ENCODE measurements at places on chromosomes 2 and 18.

- DNase-seq: no peak
These were observed 68.9 kb upstream of the STPG4 start for GRCh38 chr2:47223980-47224379.

DNA sequence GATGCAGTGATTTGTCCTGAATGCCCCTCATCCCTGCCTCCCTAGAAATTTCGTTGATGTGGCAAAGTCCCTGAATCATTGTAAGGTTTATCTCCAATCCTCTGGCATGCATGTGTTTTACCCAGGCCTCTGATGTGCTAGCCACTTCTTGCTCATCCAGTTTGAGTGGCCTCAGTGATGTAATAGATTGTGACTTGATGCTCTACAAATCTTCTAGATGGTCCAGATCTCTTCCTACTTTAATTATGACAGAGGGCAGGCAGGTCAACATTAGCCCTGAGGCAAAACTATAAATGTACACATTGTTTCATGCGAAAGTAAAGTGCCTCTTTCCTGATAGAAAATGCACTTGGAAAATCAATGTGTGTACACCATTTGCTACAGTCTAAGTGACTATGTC is 54.5 kb downstream of the LONRF2 start:
- no peak for DNase-seq

GRCh38 chr2:196233021-196233804 is 61.8 kb upstream of the STK17B start:
- DNase-seq: no peak

DNA sequence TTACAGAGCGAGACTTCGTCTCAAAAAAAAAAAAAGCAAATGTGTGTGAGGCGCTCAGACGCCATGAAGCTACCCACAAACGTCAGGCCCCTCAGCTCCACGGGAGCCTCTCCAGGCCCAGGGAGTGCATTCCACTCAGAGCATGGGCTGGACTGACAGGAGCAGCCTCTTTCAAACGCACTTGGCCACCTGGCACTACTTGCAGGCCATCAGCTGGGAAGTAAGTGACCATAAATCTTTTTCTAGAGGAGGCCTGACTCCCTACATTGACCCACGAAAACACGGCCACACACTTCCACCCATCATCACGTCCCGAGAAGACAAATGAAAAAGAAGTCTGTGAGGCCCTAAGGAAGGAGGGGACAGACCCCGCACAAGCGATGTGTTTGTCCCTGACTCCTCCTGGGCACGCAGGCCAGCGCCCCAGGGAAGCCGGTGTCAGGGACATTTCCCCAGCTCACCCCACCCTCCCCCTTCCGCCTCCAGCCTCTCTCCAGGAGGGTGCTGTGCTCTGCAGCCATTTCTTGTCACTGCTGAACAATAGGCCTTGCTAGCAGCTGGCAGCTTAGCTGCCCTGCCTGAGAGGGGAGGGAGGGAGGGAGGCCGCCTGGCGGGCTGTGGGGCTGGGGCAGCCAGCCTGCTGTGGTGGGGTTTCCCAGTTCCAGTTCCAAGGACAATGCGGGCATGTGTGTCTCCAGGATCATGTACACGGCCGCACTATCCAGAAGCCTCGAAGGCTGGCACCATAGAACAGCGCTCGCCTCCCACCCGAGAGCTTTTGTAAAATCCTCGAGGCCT is 26.6 kb downstream of the SERTAD2 start:
- no peak for DNase-seq

DNA sequence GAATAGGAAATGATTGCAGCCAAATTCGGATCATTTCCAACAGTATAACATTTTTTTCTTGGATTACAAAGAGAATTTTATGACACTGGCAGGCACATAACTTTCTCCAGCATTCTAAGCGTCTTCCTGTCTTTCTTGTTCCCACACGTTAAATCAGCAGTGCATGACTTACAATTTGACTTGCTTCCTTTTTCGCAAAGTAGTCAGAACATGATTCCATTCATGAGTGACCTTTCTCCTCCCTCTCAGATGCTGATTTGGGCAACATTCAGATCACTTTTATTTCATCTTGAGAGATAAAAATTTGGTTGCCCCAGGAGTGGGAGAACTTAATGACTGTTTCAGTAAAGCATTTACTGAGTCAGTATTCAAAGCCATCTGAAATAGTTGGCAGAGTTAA is 858.7 kb upstream of the ACVR2A start:
- no peak for DNase-seq

GRCh38 chr18:23737578-23737977 is 48.3 kb downstream of the LAMA3 start:
- DNase-seq: no peak

DNA sequence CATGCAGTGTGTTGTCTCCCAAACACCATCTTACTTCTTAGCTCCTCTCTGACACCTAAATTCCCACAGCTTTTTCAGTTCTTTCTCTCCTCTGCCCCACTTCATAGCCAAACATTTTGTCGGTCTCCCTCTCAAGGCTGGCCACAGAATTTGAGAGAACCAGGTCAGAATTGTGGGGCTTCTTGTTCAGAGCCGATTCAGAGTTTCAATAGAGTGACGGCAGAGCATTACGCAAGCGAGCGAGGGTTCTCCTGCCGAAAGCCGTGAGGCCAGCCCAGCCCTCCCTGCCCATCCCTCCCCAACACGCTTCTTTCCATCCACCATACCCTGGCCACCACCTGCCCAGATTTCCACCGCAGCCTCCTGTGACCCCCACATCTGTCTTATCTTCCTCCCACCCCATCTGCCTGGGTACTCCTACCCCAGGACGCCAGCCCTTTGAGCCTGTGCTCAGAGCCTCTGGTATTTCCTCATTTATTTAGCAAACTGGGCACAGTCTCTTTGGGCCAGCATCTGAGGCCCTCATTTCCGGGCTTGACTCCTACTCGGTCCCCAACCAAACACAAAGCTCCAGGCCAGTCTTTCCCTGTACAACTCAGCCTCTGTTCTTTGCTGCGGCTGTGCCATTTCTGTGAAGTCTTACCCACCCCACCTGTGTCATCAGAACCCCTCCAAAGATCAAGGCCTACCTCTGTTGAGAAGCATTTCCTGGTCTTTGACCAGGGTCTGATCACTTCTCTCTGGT is 70.0 kb upstream of the MAP4K4 start:
- no peak for DNase-seq

GRCh38 chr2:202780514-202781021 is 91.0 kb downstream of the ICA1L start:
- no peak for DNase-seq

GRCh38 chr2:230904856-230905447 is 20.1 kb downstream of the GPR55 start:
- no peak for DNase-seq

GRCh38 chr2:76642129-76642528 is 880.0 kb downstream of the LRRTM4 start:
- DNase-seq: no peak

GRCh38 chr18:44424645-44425035 is 256.0 kb upstream of the SETBP1 start:
- DNase-seq: no peak

GRCh38 chr2:160363961-160364360 is 129.6 kb downstream of the RBMS1 start:
- DNase-seq: no peak

GRCh38 chr2:209936106-209936666 is 66.3 kb upstream of the RPE start:
- no peak for DNase-seq

DNA sequence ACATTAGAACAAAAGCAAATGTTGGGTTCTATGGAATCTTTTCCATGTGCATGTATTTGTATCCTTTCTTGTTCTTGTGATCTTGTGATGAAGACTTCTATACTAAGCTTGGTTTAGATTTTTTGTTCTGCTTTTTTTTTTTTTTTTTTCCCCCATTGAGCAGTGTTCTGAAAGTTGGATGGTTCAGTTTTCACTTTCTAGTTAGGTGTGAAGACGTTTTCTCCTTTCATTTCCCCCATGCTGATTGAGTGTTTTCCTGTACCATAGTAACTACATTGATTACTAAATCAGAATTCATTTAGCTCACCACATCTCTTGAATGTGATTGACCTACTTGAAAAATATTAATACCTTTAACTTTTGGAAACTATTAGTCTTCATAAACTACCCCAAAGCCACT is 34.1 kb downstream of the NOP58 start:
- DNase-seq: no peak

DNA sequence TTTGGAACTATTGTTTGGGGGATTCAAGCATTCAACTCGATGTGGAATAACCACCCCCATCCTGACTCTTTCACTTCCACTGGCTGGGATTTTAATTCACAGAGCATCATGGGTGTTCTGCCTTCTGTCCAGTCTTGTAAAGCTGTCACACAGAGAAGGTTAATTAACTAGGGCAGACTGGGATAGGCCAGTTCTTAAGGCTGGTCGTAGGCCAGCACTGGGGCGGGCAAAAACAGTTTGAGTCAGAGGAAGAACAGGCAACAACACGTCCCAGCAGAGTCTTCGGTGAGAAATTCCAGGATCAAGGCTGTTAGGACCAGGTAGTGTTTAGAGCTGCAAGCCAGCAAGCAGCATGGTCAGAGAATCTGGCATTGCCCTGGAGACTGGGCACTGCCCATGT is 4.0 kb upstream of the RNF152 start:
- DNase-seq: no peak

- DNase-seq: peak; percentile 55
These were observed 9.8 kb upstream of the NCK2 start for GRCh38 chr2:105734762-105735538.

DNA sequence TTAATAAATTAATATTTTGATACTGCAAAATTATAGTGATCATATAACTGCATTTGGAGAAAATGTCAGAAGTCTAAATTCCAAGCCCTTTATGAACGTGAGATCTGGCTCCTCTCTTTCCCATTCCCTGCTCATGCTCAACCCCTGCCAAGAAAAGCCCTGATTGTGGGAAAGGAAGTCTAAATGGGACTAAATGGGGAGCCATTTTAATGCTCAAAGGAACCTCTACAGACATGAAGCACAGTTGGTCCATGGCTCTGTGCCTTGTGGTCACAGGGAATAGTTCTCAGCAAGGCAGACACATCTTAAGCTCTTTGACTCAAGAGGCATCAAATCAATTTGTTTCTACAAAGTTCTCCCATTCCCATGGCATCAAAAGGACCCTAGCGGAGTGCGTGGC is 29.3 kb upstream of the INSIG2 start:
- no peak for DNase-seq

DNA sequence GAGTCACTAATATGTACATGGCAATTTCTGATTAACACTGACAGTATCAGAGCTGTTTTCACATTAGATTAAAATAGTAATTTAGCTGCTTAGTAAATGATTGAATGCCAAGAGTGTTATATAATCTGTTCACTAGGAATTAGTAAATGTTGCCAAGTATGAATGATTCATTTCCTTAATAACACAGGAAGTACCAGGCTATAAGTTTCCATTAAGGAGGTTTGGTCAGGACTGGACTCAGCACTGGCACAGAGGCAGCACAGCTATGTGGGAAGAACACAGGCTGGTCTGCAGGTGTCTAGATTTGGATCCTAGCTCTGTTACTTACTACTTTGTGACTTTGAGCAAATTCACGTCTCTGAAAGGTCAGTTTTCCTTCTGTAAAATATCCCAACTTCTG is 97.2 kb downstream of the TDRD15 start:
- no peak for DNase-seq

DNA sequence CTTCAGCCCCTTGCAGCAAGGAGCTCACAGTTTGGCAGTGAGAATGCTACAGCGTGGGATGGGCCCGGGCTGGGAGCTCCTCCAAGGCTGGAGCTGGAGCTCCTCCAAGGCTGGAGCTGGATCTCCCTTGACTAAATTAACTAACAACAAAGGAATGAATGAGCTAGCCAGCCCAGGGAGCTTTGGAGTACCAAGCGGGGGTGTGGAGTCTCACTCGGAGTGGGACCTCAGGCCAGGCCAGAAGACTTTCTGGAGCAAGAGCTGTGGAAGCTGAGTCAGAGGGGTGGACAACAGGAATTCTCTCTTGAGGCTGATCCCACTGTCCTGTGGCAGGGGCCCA is 244.7 kb upstream of the HS6ST1 start:
- peak; percentile 76 for DNase-seq

DNA sequence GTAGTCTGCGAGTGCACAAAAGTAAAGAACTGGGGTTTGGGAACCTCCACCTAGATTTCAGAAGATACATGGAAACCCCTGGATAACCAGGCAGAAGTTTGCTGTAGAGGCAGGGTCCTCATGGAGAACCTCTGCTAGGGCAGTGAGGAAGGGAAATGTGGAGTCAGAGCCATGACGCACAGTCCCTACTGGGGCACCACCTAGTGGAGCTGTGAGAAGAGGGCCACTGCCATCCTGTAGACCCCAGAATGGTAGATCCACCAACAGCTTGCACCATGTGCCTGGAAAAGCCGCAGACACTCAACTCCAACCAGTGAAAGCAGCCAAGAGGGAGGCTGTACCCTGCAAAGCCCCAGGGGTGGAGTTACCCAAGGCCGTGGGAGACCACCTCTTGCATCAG is 206.4 kb downstream of the PIEZO2 start:
- no peak for DNase-seq

DNA sequence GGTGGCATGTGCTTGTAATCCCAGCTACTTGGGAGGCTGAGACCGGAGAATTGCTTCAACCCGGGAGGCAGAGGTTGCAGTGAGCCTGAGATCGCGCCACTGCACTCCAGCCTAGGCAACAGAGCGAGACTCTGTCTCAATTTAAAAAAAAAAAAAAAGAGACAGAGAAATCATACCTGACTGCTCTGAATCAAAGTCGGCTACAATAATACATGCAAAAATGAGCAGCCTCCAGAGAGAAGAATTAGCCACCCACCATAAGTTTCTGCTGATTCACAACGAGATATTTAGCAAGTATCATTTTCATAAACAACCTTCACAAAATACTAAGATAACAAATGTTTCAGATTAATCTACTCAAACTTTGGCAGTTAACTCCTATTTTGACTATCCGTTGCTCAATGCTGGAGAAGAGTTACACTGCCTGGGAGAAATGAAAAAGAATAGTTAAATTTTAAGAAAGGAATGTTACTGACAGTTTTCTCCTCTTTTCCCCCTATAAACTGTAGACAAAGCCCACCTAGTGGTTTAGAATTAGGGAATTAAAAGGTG is 1.5 kb downstream of the OSBPL1A start:
- no peak for DNase-seq

- DNase-seq: no peak
These were observed 13.8 kb downstream of the DPYSL5 start for GRCh38 chr2:26861610-26862224.

GRCh38 chr2:239540174-239540573 is 139.4 kb upstream of the HDAC4 start:
- DNase-seq: no peak

DNA sequence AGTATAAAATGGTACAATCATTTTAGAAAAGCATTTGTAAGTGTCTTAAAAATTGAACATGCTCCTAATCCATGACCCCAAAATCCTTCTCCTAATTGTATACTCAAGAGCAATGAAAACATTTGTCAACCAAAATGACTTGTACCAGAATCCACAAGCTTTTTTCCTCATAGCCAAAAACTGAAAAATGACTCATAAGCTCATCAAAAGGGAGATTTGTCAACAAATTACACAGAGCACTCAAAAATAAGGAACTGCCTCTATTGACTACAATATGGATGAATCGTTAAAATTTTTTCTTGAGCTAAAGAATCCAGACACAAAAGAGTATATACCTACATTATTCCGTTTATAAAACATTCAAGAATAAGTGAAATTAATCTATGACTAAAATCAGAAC is 544.8 kb downstream of the ARHGAP15 start:
- DNase-seq: no peak

- no peak for DNase-seq
These were observed 945 bp downstream of the HAT1 start for GRCh38 chr2:171923206-171923605.

Measured in fibroblast of skin of left quadriceps (primary cell).